SHP77 treated with DMSO at 0.1 percent for 48 hours (cell line): ENCODE measurements at places on chromosomes 2 and 18.
A peak's percentile ranks its signal among the peaks of the same experiment; 100 is the strongest.

DNA sequence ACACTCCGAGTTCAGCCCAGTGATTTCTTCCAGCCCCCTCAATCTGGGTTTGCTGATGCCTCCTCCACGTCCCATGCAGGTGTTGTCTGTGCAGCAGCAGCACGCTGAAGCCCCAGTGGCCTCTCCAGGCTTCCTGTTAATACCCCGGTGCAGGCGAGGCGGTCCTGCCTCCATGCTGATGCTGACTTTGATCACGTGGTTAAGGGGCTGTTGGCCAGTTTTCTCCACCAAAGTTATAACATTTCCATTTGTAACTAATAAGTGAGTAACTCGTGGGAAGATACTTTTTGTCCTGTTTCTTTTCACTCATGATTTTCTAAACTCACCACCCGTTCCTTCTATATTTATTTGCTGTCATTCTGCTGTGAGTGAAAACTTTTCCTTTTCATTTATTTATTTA lies 42.5 kb upstream of the TMEM18 start:
- DNase-seq: no peak

GRCh38 chr2:79796641-79797040 lies 283.8 kb downstream of the CTNNA2 start:
- DNase-seq: no peak

GRCh38 chr2:203427061-203427460 lies 98.9 kb downstream of the ABI2 start:
- DNase-seq: no peak

DNA sequence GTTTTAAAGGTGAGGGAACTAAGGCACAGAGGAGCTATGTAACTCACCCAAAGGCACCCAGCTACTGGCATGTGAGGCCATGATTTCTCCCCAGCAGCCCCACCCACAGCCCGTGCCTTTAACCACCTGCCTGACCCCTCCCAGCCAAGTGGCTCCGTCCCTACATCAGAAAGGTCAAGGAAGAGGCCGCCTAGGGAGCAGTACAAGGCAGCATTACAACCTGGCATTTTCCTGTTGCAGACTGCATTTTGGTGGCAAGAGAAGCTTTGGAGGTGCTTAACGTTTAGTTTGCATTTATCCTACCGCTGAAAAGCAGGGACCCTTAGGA lies 17.5 kb downstream of the STEAP3 start:
- peak; percentile 56 for DNase-seq

DNA sequence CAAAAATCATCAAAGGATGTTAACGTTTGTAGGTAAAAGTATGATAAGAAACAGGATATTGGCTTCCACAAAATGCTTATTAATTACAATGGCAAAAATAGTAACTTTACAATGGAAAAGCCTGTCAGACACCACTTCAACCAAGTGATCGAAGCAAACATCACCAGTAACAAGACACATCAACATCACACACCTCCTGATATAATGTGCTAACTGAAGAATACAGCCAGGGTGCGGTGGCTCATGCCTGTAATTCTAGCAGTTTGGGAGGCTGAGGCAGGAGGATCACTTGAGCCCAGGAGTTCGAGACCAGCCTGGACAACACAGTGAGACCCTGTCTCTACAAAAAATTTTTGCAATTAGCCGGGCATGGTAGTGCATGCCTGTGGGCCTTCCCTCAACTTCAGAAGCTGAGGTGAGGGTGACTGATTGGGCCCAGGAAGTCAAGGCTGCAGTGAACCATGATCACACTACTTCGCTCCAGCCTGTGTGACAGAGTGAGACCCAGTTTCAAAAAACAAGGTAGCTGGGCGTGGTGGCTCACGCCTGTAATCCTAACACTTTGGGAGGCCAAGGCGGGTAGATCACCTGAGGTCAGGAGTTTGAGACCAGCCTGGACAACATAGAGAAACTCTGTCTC lies 15.0 kb downstream of the MGAT4A start:
- no peak for DNase-seq

DNA sequence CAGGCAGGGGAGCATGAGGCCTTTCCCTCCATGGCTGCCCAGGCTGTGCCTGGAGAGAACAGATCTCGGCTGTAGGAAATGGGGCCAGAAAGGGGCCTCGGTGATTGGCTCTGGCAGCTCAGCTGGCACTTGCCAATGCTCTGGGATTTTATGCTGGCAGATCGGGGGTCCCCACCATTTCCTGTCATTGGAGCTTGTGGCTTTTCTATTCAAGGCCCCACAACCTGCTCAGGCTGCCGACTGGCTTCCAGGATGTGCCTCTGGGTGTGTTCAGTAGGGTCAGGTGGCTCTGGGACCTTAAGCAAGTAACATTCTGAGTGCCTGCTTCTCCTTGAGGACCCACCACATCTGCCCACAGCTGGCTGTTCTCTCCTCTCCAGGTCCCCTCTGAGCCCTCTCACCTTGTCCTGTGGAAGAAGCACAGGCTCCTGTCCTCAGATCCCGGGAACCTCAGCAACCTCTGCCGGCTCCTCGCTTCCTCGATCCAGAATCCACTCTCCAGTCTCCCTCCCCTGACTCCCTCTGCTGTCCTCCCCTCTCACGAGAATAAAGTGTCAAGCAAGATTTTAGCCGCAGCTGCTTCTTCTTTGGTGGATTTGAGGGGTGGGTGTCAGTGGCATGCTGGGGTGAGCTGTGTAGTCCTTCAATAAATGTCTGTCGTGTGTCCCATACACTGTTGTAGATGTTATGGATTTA lies 4.2 kb downstream of the GNLY start:
- no peak for DNase-seq

DNA sequence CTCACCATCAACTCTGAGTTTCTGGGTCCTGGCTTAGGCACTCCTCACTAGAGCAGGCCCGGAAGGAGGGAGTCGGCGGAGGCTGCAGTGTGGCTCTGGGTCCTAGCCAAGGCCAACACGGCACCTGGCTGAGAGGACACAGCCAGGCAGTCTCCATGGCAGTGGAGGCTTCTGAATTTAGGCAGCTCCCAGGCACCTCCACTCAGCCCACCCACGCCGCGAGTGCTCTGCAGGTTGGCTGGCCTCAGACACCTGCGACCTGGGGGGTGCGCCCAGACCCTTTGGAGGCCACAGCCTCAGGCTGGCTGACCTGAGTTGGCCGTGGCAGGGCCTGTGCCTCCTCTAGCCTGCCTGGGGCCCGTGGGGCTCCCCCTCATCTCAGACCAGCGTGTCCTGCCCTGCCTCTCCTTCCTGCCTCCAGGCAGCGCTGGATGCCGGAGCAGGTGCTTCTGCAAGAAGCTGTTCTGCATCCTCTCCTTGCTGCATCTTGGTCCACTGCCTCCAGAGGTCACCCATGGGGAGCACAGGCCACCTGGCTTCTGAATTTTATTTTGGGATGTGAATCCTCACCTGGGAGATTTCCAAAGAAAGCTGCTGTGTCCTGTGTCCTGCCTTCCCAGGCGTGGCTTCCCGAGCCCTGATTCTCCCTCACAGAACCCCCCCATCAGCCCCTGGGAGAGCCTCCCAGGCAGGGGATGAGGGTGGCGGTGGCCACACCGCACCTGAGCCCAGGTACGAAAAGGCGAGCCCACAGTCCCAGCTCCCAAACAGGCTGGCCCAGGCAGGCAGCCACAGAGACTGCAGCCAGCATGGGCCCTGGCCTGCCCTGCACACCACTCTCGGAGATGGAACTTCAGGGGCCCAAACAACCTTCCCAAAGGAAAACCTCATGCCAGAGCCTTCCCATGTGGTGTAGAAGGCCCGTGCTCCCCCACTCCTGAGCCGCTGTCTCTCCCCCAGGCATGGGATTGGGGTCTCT lies 23.4 kb downstream of the AQP12A start:
- no peak for DNase-seq

DNA sequence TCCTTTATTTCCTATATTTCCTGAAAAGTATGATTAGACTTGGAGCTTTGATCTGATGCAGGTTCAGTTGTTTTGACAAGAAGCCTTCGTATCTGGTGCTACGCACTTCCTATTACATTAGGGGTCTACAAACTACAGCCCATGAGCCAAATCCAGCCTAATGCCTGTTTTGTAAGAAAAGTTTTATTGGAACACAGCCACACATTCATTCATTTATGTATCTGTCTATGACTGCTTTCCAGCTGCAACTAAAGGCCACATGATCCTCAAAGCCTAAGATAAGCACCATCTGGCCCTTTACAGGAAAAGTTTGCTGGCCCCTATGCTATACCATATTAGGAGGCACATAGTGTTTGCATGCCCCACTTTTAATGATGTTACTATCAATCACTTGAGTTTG lies 26.0 kb downstream of the EIF2AK3 start:
- DNase-seq: no peak

- DNase-seq: no peak
Measured at GRCh38 chr2:48915227-48915626, 159.7 kb upstream of the LHCGR start.

DNA sequence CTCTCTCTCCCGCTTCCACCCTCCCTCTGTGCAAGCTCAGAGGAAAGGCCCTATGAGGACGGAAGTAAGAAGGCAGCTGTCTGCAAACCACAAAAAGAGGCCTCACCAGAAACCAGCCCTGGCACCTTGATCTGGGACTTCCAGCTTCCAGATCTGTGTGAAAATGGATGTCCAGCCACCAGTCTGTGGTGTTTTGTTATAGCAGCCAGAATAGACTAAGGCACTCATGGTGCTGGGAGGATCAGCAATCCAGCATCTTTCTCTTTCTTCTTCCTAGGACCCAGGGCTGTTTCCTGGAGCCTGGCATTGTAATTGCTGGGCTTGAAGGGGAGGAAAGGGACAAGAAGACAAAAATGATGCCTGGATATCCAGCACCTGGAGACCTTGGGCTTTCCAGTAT lies 122.5 kb downstream of the SOCS6 start:
- DNase-seq: no peak

GRCh38 chr18:54149078-54149697 lies 75.3 kb downstream of the MBD2 start:
- no peak for DNase-seq

DNA sequence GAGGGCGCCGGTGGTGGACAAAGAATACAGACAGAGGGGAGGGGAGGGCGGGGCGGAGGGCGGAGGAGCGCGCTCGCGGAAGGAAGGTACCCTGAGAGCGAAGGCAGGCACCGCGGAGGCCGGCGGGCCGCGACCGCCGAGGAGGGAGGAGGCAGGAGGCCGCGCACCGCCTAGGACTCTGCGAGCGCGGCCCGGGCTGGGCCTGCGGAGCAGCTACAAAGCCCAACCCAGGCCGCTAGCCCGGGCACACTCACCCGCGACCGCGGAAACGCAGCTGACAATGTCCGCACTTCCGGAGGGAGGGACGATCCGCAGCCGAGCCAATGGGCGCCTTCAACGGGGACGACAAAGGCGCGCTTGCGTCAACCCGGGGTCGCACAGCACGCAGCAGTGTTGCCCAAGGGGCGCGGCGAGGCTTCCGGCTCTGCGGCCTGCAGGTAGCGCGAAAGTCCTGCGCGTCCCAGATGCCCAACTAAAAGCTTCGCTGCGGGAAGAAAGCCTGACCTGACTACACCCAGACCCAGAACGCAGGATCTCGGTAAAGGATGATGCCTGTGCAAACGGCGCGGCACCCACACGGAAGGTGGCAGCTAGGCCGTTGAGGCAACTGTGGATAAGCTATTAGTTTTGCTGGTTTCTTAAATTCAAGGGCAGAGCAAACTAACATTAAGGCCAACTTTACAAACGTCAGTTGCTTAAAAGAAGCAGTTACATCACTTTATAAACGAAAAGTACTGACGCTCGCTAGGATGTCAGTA lies at the start of gene C18orf32:
Gene C18orf32 (minus strand): TSS at position 282 of the 758 bp plus-strand sequence. CDS start 3,486 bp downstream, outside the sequence.
- DNase-seq: peak; percentile 86

DNA sequence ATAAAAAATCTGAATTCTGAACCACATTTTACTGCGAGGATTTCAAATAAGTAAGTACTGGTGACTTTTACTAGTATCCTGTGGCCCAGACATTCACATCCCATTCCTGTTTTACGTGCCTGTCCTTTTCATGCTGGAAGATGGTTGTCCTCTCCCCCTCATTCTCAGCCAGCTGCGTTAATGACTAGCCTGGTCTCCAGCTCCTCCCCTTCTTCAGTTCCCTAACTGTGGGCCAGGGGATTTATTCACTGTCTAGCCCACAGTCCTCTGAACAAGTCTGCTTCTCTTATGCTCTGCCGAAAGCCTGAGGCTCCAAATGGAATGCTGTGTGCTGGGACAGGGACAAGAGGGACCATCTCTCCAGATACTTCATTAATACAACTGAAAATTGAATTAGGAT lies 373.9 kb downstream of the PTPRM start:
- DNase-seq: peak; percentile 43

GRCh38 chr18:51266773-51267172 lies 69.3 kb upstream of the MEX3C start:
- DNase-seq: no peak

DNA sequence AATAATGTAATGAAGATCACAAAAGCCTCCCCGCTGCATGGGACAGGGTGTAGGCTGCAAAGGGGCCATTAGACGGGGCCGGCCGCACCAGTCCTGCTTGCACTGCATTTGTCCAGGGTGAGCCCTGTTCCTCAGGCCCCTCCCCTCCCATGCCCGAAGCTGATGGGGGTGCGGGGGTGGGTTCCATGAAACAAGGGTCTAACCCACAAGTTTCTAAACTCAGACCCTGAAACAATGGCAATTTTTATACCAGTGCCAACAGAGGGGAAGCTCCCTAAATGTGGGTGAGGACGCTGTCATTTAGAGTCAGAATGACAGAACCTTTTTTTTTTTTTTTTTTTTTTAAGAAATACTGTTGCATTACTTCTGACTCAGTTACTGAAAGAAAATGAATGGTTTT lies 39.7 kb downstream of the HS6ST1 start:
- DNase-seq: no peak

GRCh38 chr2:228469721-228470120 lies 288.2 kb upstream of the SPHKAP start:
- DNase-seq: no peak

- no peak for DNase-seq
Measured at GRCh38 chr2:2708575-2709430, 377.7 kb upstream of the MYT1L start.

GRCh38 chr18:54220406-54220805 lies 4.1 kb downstream of the MBD2 start:
- no peak for DNase-seq

GRCh38 chr2:205565142-205565522 lies 117.2 kb upstream of the NRP2 start:
- no peak for DNase-seq

DNA sequence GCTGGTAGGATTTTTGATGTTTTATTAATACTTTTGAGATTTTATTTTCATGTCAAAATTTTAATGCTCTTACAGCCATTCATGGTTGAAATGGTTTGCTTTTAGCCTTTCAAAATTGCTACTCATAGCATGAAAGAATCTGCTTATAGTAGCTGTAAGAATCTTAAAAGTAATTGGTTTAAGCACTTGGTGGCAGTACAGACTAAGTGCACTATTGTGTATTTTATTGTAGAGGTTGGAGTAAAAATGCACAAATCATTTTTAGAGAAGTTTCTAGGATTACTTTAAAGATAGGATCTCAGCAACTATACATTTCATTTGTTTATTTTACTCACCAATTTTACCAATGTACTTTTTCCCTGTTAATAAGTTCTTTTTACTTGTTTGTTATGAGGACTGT lies 205.8 kb downstream of the SPAG16 start:
- DNase-seq: no peak
